ENCODE measurements at places on chromosomes 1 and 21.
A peak's percentile ranks its signal among the peaks of the same experiment; 100 is the strongest.

GRCh38 chr1:93081716-93082115 is 2.6 kb downstream of the MTF2 start:
- DNase-seq: no peak

DNA sequence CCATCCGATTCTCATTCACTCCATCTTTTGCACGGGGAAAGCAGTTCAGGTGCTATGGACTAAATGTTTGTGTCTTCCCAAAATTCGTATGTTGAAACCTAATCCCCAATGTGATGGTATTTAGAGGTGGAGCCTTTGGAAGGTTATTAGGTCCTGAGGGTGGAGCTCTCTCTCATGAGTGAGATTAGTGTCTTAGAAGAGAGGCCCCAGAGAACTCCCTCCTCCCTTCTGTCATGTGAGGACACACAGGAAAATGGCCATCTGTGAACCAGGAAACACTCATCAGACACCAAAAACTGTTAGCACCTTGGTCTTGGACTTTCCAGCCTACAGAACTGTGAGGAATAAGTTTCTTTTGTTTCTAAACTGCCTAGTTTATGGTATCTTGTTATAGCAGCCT is 15.8 kb upstream of the CCDC190 start:
- DNase-seq: no peak

DNA sequence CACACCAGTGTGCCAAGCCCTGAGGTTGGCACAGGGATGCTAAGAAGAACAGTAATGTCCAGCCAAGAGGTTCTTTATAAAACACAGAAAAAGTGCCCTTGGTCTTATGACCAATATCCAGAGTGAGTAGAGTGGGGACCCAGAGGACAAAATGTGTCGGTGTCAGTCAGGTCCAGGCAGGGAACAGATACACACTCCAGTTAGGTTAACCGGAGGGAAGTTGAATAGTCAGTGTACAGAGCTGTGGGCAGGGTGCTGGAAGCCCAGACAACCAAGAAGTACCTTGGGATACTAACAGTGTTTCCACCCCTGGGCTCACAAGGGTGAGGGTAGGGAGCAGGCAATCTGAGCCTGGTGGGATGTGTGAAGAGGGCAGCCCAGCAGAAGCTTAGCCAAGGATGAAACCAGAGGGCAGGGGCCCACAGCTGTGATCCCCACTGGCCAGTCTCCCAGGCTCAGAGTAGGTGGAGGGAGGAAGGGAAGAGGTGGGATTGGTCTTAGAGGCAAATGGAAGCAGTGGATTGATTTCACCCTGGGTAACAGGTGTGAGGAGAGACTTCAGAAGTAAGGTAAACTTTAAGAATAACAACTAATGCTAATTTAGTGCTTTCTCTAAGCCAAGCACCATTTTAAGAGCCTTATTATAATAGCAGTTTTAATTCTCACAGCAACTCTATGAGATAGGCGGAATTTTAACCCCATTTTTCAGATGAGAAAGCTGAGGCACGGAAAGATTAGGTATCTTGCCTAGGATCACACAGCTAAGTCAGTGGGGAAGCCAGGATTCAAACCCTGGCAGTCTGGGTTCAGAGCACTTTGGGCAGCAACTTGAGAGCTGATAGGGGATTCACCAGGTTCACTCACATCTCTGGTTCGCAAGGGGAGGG is 143.4 kb upstream of the HOOK1 start:
- no peak for DNase-seq

GRCh38 chr21:38968887-38969543 is 163.3 kb downstream of the ETS2 start:
- DNase-seq: no peak

DNA sequence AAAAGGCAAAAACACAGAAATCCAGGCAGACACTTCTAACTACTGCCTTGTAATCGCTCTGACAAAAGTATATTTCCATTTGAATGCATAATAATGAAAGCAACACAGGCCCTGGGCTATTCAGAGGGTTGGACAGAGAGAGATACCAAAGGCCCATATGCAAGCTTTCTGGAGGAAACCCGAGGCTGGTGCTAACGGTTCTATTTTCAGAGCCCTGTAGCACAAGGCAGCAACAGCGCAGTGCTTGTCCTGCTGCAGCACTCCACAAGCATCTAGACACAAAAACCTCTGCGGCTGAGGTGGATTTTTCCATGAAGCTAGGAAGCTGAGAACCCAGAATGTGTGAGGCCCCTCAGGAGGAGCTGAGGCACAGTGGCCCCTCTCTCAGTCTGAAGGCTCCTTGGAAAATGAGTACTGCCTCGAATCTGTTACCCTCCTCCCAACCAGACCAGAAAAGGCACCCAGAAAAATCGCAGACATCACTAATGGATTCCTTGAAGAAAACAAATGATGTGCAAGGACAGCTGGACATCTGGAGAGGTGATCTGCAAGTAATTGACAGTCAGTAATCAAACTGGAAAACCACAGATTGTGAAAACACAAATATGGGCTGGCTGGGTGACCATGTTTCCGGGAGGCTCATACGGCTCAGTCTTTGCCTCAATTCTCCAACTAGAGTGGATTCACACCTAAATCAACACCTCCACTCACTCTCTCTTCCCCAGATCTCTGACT is 54.0 kb downstream of the COLGALT2 start:
- DNase-seq: no peak

GRCh38 chr21:36504067-36505058 is 24.4 kb upstream of the CLDN14 start:
- DNase-seq: no peak

DNA sequence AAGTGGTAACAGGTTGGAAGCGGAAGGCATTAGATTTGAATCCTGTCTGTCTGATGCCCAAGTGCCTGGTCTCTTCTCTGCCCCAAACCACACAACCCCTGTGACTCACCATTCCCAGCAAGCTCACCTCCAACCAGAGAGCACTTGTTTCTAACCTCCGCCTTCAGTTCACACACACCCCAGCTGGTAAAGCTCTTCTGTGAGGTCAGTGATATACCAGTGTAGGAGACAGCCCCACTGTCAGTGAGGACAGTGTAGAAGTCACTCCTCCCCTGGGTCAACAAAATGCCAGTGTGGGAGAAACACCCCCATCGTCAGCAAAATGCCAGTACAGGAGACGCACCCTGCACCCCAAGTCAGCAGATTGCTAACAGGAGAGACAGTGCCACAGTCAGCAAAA is 2.6 kb downstream of the RIMS3 start:
- DNase-seq: no peak

GRCh38 chr1:192763756-192764155 is 45.1 kb upstream of the RGS2 start:
- no peak for DNase-seq

DNA sequence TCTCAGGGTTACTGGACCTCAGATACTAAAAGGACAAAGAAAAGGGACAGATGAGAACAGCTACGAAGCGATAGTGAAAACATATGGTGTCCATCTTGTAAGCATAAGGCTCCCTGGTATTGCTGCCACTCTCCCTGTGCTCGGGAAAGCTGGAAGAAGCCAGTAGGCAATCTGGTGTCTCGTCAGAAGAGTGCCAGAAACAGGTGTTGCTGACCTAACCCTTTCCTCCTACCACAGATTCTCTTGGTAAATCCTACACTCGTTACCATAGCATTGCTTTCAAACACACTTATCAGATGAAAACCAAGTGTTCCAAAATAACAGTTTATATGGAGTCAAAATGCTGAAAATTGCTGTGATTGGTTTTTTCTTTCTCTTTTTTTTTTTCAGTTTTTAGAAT is 146.3 kb downstream of the NRIP1 start:
- no peak for DNase-seq

DNA sequence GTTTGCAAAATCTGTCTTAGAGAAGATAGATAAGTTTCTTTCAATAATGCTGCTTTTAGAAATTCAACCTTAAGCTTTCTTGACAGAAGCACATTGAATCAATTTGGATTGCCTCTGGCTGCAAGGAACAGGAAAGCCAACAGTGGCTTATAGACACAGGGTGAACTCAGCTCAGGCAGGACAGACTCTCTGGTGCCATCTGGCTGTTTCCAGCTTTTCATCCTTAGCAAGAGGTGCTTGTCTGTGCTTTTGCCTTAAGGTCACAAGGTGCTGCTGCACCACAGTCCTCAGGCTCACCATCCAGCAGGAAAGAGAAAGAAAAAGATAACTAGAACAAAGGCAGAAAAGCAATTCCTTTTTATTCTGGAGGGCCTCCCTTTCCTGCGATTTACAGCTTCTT is 93.7 kb upstream of the ETS2 start:
- DNase-seq: no peak

GRCh38 chr1:228156941-228157728 is 7.4 kb downstream of the GJC2 start:
- DNase-seq: no peak

DNA sequence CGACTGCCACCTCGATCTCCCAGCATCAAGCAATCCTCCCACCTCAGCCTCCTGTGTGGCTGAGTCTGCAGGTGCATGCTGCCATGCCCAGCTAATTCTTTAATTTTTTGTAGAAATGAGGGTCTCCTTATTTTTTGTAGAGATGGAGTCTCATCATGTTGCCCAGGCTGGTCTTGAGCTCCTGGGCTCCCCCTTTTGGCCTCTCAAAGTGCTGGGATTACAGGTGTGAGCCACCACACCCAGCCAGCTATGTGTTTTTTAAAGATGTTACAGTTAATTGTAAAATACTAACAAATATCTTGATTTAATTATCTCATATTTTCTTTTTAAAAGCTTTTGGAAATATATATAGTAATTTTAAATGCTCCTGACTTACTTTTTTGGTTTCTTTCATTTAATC is 181.3 kb upstream of the DMRTA2 start:
- no peak for DNase-seq

- DNase-seq: no peak
Measured at GRCh38 chr1:169873582-169874199, 20.0 kb downstream of the SCYL3 start.

GRCh38 chr1:117826540-117827078 is 102.8 kb downstream of the GDAP2 start:
- DNase-seq: no peak

DNA sequence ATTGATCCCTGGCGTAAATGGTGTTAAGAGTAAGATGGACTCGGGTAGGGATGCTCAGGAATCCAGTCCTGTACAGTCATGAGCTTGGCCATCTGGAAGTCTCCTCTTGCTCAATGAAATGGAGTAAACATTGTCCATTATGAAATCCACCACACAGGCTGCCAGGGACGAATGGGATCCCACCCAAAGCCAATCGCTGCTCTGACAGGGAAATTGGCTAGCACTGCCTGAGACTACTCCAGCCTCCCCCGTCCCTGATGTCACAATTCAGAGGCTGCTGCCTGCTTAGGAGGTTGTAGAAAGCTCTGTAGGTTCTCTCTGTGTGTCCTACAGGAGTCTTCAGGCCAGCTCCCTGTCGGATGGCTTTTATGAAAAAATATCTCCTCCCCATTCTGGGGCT is at the start of gene HSD11B1:
HSD11B1 (plus strand) TSS at position 263 of the 400 bp plus-strand sequence; CDS start at position 360, 97 bp downstream.
- peak; percentile 85 for DNase-seq

GRCh38 chr1:90488451-90488850 is 228.7 kb downstream of the BARHL2 start:
- DNase-seq: no peak

GRCh38 chr1:6316240-6317097 is 55.6 kb upstream of the GPR153 start:
- no peak for DNase-seq

DNA sequence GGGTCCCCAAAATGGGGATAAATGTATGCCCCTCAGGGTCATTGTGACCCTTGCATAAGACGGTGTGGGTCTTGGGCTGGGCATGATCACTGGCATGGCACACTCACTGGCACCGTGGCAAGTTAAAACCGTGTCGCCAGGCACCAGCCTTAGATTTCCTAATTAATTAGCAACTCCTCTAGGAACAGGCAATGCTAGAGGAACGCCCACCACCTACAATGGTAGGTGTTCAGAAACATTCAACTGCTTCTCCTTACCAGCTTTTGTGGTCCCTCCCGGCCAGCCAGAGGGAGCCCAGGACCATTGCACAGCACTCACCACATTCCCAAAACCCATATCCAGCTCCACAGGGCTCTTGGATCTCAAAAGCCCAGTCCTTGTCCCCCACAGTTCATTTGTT is 36.4 kb downstream of the EPHA2 start:
- no peak for DNase-seq

DNA sequence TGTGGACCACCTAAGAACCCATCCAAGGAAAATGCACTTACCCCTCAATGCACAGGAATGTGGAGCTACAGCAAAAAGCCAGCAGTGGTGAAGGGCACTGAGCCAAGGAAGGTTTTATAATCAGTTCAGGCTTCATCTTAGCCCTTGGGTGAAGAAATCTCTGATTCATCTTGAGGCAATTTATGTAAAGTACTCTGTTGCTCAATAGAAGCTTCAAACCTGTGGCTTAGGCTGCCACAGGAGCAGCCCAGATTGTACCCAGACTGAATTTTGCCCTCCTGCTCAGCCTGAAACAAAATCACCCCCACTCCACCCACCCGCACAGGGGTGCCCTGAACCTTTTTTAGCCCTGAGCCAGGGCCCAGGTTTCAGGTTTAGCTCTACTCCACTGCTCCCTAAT is at the start of gene S100A12:
S100A12 (minus strand) TSS at position 111 of the 400 bp plus-strand sequence. CDS start 1,029 bp downstream, outside the sequence.
- peak; percentile 49 for DNase-seq

DNA sequence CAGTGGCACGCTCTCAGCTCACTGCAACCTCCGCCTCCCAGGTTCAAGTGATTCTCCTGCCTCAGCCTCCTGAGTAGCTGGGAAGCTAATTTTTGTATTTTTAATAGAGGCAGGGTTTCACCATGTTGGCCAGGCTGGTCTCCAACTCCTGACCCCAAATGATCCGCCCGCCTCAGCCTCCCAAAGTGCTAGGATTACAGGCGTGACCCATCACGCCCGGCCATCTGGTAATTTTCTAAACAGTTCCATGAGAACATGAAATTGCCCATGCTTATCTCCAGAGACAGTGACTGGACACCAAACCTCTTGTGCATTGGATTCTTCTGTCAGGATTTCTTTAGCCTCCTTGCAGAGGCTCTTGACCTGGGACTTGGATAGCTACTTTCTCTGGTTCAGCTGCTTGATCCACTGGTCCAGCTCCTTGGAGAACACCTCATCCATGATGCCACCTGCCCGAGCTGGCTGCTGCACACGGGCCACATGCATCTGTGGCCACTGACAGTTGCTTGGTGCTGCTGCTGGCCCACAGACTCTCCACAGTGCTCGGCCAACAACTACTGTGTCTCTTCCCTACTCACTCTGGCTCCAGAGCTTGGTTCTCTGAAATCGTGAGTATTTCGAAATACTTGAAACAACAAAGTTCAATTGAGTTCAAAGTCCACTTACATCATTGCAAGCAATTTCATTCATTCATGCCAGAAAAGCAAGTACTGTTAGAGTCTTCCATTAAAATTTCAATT is 40.0 kb upstream of the CTPS1 start:
- no peak for DNase-seq

- DNase-seq: no peak
Measured at GRCh38 chr1:17844185-17844826, 89.2 kb downstream of the ACTL8 start.

DNA sequence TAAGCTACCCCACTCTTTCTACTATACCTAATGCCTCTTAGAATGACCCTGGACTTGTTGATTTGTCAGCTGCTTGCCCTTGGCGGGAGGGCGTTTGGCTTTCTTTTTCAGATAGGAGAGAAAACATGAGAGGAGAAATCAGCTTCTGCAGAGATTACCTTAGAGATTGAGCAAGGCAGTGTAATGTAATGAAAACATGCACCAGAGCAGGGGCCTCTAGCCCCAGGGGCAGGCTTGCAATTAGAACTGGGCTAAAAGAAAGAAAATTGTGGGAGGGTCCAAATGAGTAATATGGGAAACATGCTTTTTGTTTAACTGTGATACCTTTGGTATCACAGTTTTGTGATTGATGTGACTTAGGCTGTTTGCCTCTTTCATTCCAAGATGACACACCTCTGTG is 89.7 kb downstream of the PBX1 start:
- DNase-seq: no peak
